GM23338 (cell line): ENCODE measurements at places on chromosomes 7 and 10. TPM values are rescaled to one million over a fixed set of nuclear protein-coding genes. Genes with fewer than 3 reads are reported as not detected.

- DNase-seq, result no peak
Observed at GRCh38 chr10:131571346-131571745, 259.8 kb upstream of the TCERG1L start.

DNA sequence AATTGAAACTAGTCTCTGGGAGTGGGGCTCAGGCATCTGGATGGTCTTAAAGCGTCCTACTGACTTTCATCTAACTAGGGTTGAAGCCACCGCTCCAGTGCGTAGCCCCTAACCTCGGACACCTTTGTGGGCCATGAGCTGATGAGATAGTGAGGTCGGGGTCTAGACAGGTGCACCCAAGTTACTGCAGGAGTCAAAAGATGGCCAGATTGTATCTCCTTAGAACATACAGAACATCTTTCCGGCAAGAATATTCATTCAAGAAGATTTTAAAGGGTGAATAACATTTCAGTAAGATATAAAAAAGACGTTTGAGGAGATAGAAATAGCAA lies 20.6 kb downstream of the RBM17 start:
- no peak for DNase-seq

GRCh38 chr10:89062861-89063260 lies 72.3 kb downstream of the FAS start:
- no peak for DNase-seq

SFTPA2 gene
- polyA plus RNA-seq, result not detected in 2 replicates

DNA sequence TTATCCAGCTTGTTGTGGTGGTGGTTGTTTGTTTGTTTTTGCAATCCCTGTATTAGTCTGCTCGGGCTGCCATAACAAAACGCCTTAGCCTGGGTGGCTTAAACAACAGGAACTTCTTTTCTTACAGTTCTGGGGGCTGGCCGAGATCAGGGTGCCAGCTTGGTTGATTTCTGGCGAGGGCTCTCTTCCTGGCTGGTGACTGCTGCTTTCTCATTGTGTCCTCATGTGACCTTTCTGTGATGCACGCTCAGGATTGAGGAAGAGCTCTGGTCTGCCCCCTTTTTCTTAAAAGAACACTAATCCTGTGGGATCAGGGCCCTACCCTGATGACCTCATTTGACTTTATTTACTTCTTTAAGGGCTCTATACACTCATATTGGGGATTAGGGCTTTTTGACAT lies 107.1 kb upstream of the NRP1 start:
- DNase-seq, result peak; percentile 3

- no peak for DNase-seq
Observed at GRCh38 chr7:116734710-116735109, 62.7 kb downstream of the MET start.

PUS7 gene
- 25.9 and 34.8 TPM in 2 replicates for polyA plus RNA-seq

DNA sequence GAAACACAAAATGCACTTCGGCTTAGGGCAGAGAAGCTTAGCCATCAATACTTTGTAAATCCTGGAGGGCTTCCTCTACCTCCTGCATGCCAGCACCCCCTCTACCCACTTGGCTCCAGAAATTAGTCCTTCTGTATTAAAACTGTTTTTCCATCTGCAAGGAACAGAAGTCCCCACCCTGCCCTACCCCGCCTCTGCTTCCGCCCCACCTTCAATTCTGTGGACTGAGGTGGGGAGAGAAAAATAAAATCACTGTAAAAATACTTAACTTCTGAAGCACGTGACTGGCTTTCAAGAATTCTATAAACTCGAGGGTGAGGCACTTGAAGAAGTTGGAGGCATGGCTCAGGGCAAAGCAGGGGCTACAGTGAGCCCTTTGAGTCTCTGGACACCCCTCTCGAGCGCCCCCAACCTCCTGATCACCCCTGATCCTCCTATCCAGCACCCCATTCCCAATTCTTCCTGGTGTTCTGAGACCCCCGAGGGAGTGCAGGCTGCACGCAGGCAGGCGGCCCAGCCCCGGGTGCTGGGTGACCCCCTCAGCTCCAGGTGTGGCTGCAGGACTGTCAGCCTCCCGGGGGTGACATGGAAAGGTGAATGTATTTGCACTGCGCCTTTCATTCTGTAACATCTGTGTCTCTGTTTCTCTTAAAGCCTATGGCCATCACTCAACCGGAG lies 7.3 kb upstream of the KIAA1217 start:
- DNase-seq, result no peak

C7orf33 gene
- polyA plus RNA-seq, result not detected in 2 replicates

DNA sequence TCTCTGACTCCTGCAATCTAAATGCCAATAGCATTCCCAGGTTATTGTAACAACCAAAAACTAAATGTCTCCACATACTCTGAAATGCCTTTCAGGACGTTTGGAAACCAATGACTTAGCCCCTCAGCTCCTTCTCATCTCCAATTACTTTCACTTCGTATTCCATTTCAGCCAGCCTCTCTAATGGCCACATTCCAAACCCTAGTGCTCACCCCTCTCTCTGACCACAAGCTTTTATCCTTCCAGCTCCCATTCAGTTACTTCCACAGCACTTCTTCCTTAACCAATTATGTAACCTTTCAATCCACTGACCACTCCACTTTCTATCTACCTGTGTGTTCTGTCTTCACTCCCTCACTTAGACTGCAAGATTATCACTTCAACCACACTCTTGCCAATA lies 4.3 kb downstream of the NOC3L start:
- DNase-seq, result no peak
